ENCODE measurements at places on chromosomes 12 and 14.

GRCh38 chr12:3040026-3040656 is 37.0 kb upstream of the TSPAN9 start:
- no peak for DNase-seq

GRCh38 chr12:52630599-52631200 is 12.3 kb upstream of the KRT73 start:
- DNase-seq, result no peak

DNA sequence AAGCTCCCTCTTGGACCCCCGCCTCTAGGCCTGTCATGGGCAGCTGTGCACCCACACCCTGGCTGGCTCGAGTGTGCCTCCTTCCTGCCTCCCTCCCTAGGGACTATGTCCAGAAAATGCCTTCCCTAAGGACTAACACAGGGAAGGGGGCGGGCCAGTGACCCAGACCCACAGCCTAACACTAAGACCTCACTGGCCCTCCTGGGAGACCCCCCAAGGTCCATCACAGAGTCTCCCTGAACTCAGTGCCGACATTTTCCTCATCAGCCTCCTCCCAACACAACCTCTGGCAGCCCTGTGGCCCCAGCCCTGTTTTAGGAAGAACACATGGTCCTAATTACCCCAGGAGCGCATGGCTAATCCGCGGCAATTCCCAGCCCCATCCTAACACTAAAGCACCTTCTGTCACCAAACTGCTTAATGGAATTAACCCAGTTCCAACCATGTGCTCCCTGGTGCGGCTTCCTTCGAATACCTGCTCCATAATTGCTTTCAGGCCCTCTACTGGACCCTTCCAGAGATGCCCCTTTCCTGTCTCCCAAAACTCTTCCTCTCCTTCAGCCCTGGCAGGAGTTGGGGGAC is 5.6 kb downstream of the MSI1 start:
- no peak for DNase-seq

GRCh38 chr12:14956024-14956891 is 5.1 kb downstream of the ARHGDIB start:
- no peak for DNase-seq

DNA sequence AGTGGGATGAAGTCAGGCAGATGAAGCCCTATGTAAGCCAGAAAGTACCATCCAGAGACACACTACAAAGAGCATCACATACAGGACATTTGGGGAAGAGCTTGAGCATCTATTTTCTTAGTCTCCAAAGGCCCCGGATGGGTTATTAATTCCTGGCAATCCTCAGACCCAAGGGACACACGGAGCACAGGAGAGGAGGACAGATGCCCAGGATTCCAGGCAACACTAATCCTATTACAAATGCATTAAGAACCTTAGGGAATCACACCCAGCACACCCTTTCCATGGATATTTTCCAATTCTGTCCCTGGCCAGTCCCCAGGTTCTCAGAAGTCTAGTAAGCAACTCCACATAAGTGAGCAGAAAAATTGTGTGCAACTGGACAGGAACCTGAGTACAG is 65.9 kb downstream of the CMKLR1 start:
- no peak for DNase-seq

- DNase-seq, result no peak
Measured at GRCh38 chr14:106845286-106846087, 1319.1 kb downstream of the TMEM121 start.

GRCh38 chr12:109880938-109881337 is 597 bp upstream of the GLTP start:
- no peak for DNase-seq

DNA sequence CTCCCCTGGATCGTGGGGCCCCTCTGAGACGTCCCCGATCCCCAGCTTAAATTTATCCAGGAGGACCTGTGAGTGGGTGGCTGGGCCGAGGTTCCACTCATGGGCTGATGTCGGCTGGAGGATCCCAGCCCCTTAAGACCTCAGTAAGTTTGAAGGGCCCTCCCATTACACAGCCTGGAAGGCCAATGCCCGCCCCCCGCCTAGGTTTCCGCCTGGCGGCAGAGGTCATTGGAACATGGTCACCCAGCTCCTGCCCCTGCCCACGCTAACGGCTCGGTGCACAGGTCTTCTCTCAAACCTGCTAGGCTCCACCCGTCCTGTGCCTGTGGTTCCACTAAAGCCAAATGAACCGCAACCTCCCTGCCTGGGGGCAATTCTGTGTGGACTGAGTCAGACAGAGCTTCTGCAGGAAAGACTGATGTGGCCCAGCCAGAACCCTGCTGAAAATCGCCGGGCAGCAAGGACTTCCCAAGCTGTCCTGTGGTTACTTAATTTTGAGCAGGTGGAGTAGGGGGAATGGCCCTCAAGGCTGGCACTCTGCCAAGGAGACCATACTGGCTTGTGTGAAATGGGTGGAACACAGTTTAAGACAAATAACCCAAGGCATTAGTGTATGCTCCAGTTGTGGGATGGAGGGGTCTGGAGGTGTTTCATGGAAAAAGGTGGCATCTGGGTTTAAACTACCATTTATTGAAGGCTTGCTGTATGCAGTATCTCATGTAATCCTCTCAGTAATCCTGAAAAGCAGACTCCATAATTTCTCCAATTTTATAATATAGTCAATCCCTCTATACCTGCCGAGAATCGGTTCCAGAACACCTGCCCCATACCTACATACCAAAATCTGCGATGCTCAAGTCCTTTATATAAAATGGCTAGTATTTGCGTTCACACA is 903 bp upstream of the NT5DC3 start:
- DNase-seq, result peak; percentile 79

GRCh38 chr12:39623919-39624318 is 4.3 kb upstream of the ABCD2 start:
- DNase-seq, result no peak

GRCh38 chr14:100765991-100766390 is 39.3 kb downstream of the DLK1 start:
- DNase-seq, result no peak

DNA sequence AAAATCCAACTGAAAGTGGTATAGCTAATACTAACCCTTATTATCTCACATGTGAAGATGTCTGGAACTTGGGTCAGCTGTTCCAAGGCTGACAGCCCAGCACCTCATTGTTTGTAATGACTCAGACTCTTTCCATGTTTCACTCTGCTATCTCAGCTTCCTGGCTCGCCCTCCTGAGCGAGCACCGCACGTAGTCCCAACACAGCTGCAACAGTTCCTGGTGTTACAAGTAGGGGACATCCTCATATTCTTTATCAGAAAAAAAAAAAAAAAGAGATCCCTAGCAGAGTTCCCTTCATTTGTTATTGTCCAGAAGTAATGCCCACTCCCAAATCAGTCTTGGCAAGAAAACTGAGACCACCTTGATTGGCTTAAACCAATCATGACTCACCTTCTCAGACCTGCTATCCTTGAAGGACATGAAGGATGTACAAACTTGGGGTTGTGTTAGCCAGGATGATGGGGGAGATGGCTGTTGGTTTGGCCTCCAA is 92.5 kb downstream of the ADCK1 start:
- no peak for DNase-seq

- no peak for DNase-seq
Measured at GRCh38 chr12:76556368-76556767, 3.2 kb downstream of the OSBPL8 start.

- no peak for DNase-seq
Measured at GRCh38 chr12:107511292-107511691, 174.3 kb upstream of the PWP1 start.

GRCh38 chr12:23756416-23756815 is 193.1 kb downstream of the SOX5 start:
- no peak for DNase-seq

DNA sequence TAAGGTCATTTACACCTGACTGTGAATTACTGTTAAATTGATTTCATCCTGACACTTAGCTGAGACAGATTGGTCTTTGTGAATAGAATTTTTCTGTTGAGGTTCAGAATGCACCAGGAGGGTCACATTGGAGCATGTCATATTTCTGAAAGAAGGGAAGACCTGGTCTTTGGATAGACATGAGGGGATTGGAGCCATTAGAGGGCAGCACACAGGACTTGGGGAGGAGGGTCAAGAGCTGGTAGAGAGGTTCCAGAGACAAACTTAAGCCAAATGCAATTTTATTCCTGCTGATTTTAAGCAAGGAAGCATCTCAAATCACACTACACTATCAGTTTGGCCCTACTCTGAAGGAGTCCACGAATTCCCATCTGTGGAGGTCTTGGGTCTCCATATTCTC is 41.1 kb downstream of the GUCY2C start:
- no peak for DNase-seq

GRCh38 chr14:28298156-28298555 is 468.4 kb upstream of the FOXG1 start:
- DNase-seq, result no peak

- peak; percentile 40 for DNase-seq
Measured at GRCh38 chr12:52517005-52517835, 3.0 kb downstream of the KRT5 start.

DNA sequence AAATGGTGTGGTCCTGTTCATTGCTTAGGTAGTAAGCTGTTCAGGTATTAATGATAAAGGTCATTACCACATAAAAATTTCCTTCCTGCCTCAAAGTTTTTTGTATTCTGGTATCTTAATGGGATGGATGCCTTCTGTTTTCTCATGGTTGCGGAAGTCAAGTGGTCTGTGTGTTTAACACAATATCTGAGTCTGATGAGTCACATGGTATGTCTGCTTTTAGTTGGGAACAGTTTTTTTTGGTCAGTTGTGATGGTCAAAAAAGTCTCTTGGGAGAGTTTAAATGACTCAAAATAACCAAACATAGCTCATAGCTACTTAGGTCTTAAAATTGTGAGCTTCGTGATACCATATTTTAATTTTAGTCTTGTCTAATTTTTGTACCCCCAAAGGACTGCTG is 40.7 kb downstream of the STK38L start:
- DNase-seq, result no peak

DNA sequence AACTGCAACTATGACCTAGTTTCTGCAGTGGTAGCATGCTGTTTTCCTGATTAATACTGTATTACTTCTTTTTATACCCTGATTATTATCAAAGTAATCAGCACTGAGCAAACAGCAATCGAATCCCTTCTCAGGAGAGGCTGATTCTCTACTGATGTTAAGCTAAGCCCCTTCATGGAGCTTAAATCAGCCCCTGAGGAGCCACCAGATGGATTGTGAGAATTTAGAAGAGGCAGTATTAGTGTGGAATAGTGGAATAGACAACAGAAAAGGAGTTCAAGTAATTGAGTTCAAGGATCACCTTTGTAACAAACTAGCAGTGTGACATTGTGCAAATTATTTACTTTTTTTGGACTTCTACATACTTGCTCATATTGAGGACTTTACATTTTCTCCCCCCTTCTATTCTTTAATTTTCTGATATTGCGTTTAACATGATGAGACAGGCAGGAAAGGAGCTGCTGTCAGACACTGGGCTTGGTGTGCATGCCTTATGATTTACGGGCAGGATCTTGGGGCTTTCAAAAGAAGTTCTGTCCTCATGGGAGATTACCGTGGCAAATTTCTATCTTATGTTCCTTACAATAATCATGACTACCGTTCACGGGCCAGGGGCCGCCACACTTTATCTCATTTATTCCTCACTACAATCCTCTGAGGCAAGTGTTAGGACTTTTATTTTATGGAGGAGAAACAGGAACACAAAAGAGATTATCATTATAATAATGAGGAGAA is 68.0 kb downstream of the PTPRR start:
- no peak for DNase-seq

DNA sequence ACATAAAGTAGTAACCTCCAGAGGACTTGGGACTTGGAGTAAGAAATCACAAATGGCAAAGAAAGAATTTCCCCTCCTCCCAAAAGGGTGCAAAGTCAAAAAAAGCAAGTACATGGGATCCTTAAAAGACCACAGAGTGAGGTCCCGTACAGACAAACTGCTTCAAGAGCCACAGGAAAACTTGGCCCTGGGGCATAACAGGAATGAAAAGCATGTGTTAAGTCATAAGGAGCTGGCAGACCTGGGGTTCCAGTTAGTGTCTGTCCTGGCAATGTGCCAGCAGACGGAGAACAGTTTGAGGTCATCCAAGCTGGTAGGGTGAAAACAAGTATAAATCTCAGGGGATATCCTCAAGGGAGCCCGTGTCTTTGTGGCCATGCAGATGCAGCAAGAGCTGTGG is 73.2 kb downstream of the HSD17B6 start:
- DNase-seq, result no peak

GRCh38 chr12:68170726-68171125 is 11.2 kb upstream of the IFNG start:
- no peak for DNase-seq

DNA sequence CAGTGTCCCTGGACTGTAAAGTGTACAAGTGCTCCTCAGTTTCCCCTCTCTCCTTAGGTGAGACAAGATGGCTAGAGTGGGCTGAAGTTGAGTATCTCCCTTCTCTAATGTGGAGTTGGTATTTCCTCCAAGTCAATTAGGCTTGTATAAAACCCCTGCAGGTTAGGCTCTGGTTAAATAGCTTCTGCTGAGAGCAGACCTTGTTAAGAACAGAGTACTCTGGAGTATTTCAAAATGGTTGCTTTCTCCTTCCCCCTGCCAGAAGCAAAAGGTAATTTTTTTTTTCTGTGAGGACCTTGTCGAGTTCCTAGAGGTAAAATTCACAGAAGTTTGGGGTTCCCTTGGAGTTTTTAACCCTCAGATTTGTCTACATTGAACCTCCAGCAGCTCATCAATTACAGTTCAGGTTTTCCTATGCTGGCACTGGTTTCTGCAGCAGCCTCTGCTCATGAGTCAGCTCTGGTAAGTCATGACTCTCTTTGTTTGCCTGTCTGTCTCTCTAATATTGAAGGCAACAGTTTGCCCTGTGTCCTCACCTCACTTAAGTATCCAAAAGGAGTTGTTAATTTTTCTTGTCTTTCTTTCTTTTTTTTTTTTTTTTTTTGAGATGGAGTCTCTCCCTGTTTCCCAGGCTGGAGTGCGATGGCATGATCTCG is 27.8 kb upstream of the GLIPR1 start:
- no peak for DNase-seq

DNA sequence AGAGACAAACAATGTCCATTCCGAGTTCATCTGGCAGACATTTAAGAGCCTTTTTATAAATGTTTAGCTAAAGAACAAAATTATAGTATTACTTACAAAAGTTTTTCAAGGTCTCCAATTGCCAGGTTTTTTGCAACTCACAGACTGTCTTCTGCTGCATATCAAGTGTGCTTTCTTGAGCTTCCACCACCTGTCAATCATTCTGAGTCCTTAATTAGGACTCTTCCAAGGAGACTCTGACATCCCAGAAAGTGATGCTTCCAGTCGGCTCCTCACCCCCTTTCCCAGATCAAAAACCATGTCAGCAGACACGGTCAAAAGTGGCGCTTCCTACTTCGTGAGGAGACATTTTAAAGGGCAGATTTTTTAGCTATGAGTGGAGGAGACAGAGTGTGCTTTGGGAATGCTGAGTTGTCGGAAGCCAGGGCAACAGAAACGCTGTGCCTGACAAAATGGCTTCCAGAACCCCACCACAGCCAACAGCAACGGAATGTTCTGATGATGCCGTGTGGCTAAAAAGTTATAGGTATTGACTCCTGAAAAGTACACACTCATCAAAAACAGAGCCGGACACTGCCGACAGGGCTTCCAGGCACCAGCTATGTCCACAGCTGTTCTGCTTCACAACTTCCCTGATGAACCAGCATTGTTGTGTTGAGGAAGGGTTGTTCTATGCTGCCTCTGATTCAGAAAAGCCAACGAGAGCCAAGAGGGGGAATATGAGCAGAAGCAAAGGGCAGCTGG is 116.1 kb upstream of the SLC35F4 start:
- no peak for DNase-seq

All from suprapubic skin (tissue), 4 donors.